ENCODE measurements at places on chromosomes 2 and 18. TPM values are rescaled to one million over a fixed set of nuclear protein-coding genes. Genes with fewer than 3 reads are reported as not detected.

Gene EFEMP1
- 75.2 TPM for total RNA-seq

DNA sequence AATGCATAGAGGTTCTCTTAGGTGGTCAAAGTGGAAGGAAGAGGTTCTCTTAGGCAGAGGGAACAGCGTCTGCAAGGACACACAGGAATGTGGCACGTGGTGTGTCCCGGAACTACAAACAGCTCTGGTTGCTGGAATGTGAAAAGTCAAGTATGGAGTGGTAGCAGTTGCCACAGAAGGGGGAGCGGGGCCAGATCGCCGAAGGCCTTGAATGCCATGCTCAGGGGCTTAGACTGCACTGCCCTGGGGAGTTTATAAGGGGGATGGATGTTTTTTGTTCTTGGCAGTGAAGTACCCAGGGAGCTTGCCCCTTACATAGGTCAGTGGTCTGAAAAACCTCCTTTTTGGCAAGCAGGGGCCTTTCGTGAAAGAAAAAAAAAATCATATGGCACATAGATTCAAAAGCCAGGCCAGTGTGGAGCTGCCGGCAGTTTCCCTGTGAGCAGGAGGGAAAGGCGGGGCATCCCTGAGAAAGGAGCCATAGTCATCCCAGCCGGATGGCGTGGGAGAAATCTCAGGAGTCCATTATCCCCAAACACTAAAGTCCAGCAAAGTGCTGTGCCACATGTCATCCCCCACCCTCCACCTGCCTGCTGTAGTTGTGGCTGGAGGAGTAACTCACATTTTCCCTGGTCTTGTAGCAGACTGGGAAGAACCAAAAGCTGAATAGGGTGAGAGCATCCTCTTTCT, 45.4 kb downstream of the GORASP2 start:
- no peaks in the 10 kb centered on the region for H3K27me3 ChIP-seq
- no peak for DNase-seq
- H3K4me1 ChIP-seq, result peaks cover 21% of the 10 kb centered on the region
- peak overlapping the region; percentile 74 for H3K4me3 ChIP-seq

Gene KIF3C
- 56.1 TPM for total RNA-seq

Gene CELF4
- total RNA-seq, result 46.2 TPM
